Mesenteric fat pad (tissue), 1 donor: ENCODE measurements at places on chromosomes 5 and 9. TPM values are rescaled to one million over a fixed set of nuclear protein-coding genes. Genes with fewer than 3 reads are reported as not detected.

FBLL1 gene
- total RNA-seq = not detected

LCN10 gene
- 9.2 TPM for total RNA-seq

SLC25A46 gene
- 48.3 TPM for total RNA-seq

EPB41L4B gene
- total RNA-seq = 48.6 TPM

DOK3 gene
- total RNA-seq = 22.6 TPM

CTXN3 gene
- not detected for total RNA-seq

IFNA21 gene
- total RNA-seq = not detected

TLR4 gene
- 62.8 TPM for total RNA-seq
